ENCODE measurements at places on chromosomes 7 and 10.
A peak's percentile ranks its signal among the peaks of the same experiment; 100 is the strongest.

DNA sequence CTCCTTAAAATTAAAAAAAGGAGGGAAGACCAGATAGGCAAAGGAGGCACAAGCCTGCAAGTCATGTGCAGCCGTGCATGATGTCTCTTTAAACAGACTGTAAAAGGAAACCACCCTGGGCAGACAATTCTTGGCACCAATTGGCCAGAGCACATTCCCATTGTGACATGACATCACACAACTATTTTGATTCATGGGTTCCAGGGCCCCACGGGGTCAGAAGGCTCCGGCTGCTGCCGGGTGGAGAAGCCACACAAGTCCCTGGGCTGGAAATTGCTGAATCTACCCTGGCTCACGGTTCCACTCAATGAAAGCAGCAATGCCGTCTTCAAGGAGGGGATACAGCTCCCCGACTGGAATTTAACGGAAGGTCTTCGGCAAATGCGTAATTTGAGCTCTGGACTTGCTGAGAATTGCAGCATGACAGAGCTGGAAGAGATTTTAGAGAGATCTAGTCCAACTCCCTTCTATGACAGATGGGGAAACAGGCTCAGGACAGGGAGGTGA lies 140.5 kb downstream of the PRKAG2 start:
- peak; percentile 52 for DNase-seq

DNA sequence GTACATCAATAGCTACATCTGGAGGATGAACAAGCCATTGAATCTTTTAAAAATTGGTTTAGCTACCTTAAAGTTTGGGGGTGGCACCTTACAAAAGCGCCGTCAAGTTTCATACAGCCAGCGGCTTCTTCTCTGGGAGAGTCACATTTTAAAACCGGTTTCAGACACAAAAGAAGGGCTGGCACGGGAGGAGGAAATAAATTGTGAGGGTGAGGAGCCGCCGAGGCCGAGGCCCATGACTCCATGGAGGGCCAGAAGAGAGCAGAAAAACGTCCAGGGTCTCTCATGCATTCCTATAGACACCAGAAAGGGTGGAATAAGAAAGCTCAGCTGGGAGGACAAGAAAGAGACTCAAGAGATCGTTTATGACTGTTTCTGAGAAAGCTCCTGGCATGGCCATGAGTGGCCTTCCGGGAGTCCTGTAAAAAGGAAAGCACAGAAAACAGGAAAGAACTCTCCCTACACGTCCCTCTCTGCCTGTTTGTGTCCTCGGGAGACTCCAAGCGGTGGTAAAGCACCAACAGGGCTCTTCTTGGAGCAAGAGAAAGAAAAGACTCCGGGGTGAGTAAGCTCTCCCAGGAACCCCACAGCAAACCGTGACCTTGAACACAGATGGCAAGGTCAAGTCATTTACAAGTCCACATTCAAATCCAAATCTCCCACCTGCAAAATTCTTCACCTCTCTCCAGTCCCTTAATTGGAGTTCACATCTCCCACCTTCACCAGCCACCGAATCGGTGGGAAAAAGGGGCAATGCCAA lies 1.8 kb downstream of the FRAT2 start:
- no peak for DNase-seq

- DNase-seq: no peak
Observed at GRCh38 chr7:38561166-38561565, 70.0 kb downstream of the AMPH start.

DNA sequence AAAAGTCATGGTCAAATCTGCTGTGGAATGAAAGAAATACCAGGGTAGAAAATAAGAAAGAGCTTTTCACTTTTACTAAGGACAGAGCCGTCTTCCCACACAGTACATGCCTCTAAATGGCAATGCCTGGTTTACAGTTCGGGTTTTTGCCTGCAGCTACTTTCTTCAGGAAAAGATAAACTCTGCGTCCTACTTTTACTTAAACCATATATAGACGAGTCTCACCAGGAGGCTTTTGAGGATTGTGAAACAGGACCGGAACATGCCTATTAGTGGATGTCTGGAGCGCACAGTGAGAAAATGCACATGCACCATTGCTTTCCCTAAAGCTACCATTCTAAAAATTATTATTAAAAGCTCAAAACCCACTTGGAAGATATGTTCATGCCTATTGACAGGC lies 70.5 kb downstream of the KLF6 start:
- no peak for DNase-seq

DNA sequence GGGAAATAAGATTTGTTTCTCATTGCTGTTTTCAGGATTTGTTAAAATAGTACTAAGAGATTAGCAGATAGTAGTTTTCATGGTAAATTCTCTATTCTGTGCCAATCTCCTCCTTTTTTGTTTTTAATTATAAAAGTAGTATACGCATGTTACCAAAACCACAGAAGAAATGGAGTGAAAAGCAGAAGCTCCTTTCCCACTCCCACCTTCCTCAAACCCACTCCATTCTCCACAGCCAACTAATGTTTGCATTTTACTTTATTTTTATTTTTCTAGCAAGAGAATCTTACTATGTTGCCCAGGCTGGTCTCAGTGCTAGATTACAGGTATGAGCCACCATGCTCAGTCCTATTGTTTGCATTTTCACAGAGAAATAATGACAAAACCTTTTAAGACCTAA lies 4.5 kb upstream of the LRMDA start:
- no peak for DNase-seq

DNA sequence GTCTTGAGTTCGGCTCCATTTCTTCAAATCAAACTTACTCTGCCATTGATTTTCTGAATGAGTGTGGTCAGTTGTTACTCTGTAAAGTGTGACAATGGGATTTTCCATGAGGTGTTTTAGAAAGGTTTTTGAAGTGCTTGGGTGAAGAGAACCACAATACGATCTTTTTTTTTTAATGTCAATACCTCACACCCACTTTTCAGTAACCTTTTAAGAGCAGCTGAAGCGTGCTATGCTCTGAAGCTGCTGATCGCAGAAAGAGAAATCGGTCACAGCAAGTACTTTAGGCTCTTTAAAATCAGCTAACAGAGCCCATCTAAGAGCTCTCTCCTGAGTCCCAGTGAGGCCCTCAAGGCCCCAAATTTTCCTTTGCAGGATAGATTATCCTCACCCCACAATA lies 34.4 kb upstream of the YAE1 start:
- DNase-seq: no peak

DNA sequence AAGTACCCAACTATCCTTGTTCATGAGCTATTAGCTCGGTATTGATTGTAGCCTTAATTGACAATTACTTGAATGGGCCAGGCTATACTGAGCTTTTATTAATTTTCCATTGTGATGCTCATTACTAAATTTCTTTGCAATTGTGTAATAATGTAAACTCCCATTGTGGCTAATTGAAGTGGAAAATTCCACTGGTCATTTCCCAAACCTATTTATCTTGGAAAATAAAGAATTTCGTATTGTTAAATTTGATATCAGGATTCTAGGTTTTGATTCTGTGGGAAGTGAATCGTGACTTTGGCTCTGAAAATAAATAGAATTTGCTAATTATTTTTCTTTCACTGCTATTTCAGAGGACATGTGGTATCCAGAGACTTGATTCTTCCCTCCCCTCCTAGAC lies 111.0 kb downstream of the RTKN2 start:
- DNase-seq: no peak

DNA sequence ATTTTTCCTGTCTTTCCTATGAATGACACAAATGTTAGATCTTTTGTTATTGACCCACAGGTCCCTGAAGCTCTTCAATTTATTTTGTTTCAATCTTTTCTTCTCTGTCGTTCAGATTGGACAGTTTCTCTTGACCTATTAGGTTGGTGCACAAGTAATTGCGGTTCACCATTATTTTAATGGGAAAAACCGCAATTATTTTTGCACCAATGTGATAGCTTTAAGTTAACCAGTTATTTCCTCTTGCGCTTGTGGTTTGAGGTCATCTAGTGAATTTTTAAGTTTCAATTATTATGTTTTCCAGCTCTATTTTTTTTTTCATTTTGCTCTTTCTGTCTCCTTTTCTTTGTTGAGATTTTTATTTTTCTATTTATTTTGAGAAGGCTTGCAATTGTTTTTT lies 399.2 kb downstream of the INHBA start:
- no peak for DNase-seq

DNA sequence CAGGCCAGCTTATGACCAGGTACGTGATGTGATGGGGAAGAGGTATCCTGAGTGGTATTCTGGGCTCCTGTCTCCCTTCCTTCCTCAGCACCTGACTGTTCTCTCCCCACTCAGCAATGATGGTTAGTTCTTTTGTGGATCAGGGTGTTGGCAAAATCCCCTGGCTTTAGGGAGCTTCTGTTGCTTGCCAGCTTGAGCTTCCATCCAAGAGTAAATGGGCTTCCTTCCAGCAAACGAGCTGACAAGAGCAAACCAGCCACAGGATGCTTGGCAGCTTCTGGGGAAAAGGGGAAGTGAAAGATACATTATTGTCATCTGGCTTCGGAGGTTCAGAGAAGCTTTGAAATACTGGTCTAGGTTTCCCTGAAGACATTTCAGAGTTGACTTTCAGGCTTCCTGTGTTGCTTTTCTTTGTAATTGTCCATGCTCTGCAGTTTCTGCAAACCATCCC lies 5.2 kb downstream of the DUSP5 start:
- no peak for DNase-seq
